ENCODE measurements at places on chromosomes 4 and X.

DNA sequence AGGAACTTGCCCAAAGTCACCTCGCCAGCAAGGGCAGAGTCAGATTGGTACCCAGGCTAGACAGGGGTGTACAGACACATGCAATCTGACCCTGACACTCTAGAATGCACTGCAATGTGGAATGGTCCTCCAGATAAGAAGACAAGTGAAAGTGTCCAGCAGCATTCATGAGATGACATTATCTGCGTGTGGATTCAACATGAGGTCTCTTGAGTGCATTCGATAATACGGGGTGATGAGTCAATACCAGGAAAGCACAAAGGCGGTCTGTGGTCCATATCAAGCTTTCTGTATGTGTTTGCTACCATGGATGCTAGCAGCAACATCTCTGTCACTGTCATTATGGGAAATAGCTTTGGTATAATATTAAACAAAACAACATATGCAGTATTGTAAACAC, 6.8 kb upstream of the XAGE3 start:
- DNase-seq = no peak

DNA sequence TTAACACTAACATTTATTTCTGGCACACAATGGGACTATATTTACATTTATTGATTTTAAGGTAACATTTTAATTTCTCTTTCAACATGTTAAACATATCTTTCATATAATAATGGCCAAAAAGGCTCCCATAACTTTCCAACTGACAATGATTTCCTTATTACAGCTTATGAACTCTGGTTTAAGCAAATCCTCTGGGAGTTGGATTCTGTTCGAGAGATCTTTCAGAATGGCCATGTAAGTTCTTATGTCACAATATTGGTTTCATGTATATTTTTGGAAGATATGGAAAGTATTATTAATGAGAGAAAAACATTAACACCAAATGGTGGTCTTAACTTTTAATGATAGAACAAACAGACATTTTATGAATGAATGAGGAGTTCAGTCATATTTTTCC, 4.1 kb downstream of the TDO2 start:
- DNase-seq = no peak

- DNase-seq = no peak
Observed at GRCh38 chr4:76639288-76639687, 204.3 kb downstream of the SHROOM3 start.

DNA sequence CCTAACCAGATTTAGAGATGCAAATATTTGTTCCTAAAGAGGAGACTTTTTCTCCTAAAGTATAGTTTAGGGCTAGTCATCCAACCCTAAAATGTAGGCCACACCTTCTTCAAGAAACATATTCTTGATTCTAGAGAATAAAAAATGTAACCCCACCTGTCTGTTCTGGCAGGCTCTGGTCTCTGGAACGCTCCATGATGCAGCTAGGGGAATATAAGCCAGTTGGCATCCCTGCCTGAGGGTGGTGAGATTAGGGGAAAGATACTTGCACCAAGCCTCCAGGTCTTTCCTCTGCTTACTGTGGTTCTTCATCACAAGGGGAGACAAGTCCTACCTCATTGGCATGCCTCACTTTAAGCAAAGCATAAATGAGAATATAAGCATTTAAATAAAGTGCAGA, 21.2 kb upstream of the TBC1D9 start:
- DNase-seq = no peak

- DNase-seq = no peak
Observed at GRCh38 chrX:108246304-108246954, 154.9 kb downstream of the ATG4A start.

All from stimulated activated CD8-positive, alpha-beta memory T cell treated with anti-CD3 and anti-CD28 coated beads, Interleukin-7, amount 100 ng/mL, for 48 hours (primary cell).